Breast epithelium (tissue), 4 donors: ENCODE measurements at places on chromosomes 11 and 22.

DNA sequence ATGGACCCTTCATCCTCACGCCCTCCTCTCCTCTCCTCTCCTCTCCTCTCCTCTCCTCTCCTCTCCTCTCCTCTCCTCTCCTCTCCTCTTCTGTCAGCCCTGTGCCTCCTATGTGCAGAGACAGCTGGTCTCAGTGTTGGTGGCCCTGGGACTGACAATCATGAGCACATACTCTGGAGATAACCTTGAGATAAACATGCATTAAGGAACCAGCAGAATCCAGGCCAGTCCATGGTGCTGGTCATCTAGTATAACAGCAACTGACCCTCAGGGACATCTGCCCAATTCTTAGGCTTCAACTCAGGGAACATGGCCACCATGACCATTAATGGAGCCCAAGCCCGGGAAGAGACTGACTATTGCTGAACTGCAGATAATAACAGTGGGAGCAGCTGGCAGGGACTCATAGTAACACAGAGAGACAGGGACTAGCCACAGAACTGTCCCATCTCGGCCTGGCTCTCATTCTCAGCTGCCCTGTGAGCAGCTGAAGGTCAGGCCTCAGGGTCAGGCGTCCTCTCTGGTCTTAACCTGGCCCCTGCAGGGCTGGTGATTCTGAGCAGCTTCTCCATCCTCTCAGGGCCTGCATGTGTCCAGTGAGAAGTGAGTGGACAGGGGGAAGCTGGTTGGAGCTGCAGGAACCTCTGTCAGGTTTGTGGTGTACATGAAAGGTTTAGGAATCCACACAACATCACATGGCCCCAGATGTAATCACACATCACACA is 45.4 kb downstream of the GGTLC2 start:
- no peak for DNase-seq

GRCh38 chr11:112885744-112886433 is 75.3 kb upstream of the NCAM1 start:
- no peak for DNase-seq

DNA sequence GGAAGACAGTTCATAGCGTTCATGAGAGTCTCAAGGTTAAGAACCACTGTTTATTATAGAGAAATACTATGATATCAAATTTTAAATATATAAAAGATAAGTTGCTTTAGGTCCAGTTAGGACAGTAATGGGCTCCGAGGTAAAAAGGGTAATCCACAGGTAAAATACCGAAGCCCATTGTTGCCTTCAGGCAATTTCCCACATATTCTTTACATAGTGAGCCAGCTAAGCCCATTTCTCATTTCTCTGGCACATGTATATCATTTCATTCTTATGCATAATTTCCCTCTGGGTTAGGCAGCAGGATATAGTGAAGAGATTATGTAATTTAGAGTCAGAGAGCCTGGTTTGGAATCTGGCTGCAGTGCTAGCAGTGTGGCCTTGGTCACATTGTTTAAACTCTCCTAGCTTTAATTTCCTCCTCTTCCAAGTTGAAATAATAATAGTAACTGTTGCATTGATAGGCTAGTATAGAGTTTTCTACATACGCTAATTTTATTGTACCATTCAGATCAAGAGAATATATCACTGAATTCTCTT is 7.6 kb upstream of the POU2AF1 start:
- no peak for DNase-seq

DNA sequence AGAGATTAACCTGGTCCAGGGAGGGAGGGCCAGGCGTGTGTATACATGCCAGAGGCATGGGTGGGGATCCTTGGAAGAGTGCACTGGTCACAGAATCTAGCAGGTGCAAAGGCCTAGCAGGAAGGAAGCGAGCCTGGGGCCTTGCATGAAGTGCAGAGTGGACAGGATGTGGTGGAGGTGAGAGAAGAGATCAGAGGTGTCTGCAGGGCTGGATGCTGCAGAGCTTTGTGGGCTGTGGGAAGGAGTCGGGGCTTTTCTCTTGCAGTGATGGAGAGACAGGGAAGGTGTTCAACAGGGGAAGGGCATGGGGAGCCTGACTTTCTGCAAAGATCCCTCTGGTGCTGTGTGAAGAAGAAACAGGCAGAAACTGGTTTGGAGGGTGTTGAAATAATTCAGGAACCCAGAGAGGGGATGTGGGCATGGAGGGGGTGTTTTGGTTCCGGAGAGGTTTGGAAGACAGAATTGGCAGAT is 2.5 kb upstream of the TPST2 start:
- no peak for DNase-seq

GRCh38 chr11:77783025-77783424 is 37.5 kb downstream of the RSF1 start:
- no peak for DNase-seq

GRCh38 chr11:46555267-46556054 is 38.4 kb downstream of the AMBRA1 start:
- no peak for DNase-seq

GRCh38 chr11:30788849-30789248 is 202.7 kb upstream of the MPPED2 start:
- DNase-seq: no peak

- no peak for DNase-seq
These were observed 40.3 kb downstream of the ALX4 start for GRCh38 chr11:44269369-44270351.

DNA sequence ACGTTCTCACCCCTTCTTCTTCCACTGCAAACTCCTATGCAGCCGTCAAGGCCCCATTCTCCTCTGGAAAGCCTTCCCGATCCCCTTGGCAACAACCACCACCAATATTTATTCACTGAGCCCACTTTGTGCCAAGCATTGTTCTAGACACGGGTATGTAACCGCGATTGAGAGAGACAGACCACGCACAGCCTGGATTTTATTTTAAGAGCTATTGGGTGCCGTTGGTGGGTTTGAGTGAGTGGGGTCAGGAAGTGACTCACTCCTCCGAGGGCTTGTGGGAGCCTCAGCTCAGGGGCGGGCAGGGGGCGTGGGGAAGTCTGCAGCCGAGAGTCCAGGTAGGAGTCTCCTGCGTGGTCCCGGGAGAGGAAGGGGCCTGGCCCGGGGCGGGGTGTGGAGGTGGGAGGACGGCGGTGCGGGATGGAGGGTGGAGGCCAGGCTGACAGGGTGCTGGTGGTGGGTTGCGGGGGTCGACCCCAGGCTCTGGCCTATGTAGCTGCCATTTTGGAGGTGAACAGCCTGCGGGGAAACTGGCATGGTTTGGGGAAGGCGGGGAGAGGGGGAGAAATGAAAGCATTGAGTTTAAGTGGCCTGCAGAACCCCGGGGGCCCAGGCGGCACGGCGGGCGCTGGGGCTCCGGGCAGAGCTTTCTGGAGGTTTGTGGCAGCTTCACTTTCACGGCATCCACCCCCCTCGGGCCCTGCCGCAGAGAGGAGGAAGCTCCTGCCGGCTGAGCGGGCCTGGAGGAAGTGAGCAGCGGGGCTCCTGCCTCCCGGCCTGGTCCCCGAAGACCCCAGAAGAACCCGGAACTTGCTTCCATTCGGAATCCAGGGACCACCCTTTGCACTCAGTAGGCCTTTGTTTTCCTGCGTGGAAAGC is 547 bp downstream of the PARVG start:
- DNase-seq: no peak

DNA sequence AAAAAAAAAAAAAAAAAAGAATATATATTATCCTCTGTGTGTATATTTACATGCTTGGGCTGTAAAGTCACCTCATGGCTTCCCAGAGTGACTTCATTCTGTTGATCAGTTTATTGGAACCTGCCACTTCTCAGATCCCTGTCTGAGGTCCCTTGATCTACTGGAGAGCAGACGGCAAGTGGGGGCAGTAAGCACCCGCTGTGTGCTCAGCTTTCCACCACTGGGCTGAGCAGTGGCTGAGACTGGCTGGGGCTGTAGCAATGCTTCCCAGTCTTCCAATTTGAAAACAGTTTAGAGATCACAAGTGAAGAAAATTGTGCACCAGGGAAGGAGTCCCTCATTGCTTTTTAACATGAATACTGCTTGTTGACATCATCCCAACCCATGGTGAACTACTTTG is 6.9 kb upstream of the RBM4B start:
- no peak for DNase-seq

- DNase-seq: no peak
These were observed 48.9 kb downstream of the TNRC6B start for GRCh38 chr22:40226620-40227019.

GRCh38 chr11:70305501-70305900 is 35.0 kb downstream of the PPFIA1 start:
- DNase-seq: no peak

DNA sequence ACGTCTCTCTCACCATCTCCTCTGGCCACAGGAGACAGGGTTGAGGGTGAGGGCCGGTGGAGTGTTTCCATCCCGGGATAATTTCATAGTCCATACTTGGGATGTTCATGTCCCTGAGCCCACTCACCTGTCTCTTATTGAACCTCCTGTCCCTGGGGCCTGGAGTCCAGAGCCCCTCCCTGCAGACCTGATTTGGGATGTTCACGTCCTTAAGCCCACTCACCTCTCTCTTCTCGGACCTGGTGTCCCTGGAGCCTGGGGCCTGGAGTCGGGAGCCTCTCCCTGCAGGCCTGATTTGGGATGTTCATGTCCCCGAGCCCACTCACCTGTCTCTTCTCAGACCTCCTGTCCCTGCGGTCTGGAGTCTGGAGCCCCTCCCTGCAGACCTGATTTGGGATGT is 868.2 kb downstream of the BRD1 start:
- DNase-seq: no peak

- no peak for DNase-seq
These were observed 21.6 kb upstream of the ADORA2A start for GRCh38 chr22:24405631-24406321.

DNA sequence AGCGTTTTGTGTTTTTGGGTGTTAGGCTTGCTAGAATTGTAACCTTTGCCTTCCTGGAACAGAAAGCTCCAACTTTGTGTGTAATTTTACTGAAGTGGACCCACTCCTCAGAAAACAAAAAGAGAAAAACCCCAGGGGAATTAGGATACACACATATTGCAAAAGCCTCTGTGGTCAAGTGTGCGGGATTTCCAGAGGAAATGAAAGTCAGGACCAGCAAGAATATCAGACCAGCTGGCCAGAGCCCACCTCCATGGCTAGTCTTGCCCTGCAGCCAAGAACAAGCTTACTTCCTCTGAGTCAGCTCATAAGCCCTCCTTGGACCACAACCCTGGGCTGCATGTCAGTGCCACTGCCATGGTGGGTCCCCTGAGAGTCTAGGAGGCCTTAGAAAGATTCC is 37.0 kb upstream of the FTH1 start:
- no peak for DNase-seq

GRCh38 chr11:69388210-69388609 is 93.3 kb upstream of the LINC01488 start:
- no peak for DNase-seq

DNA sequence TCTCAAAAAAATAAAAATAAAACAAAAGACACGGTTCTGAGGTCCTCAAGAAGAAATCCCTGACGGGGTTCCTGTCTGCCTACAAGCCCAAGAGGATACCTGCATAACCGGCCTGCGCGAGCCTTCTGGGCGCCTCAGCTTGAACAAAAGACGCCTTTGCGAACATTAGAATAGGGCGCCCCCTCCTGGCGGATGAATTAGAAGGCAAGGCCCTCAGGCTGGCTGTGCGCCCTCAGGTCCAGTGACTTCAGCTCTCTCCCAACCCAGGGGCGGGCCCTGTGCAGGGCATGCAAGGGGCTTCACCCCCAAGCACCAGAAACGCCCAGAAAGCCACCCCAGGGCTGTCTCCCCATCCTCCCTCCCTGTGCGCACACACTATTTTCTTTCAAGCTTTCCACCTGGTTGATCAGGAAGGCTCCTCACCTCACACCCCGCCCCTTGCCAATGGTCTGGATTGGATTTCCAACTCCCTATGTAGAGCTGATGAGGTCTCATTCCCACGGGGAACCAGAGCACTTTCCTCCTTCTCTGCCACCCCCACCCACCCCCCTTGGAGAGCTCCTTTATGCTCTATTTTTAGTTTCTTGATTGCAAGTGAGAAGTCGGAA is 273.3 kb downstream of the BUD13 start:
- DNase-seq: no peak

DNA sequence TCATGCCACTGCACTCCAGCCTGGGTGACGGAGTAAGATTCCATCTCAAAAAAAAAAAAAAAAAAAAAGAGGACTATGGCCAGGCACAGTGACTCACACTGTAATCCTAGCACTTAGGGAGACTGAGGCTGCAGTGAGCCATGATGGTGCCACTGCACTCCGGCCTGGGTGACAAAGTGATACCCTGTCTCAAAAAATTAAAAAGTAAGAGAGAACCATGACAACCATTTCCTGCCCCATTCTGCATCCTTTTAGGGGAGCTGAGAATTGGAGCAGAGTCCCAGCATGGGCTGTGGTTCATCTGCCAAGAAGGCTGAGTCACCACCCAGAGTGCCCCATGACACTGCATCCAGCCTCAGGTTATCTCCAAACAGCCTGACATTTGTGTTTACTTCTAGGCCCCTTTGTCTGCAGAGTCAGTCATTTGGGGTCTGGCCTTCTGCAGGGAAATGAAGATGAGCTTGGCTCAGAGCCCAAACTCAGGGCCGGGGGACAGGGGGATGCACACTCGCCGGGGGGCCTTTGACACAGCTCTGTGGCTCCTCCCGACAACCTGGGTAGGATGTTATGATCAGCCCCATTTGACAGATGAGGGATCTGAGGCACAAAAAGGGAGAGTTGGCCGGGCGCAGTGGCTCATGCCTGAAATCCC is 4.7 kb downstream of the CSDC2 start:
- DNase-seq: no peak

- no peak for DNase-seq
These were observed 23.6 kb downstream of the ALX4 start for GRCh38 chr11:44286268-44286880.

DNA sequence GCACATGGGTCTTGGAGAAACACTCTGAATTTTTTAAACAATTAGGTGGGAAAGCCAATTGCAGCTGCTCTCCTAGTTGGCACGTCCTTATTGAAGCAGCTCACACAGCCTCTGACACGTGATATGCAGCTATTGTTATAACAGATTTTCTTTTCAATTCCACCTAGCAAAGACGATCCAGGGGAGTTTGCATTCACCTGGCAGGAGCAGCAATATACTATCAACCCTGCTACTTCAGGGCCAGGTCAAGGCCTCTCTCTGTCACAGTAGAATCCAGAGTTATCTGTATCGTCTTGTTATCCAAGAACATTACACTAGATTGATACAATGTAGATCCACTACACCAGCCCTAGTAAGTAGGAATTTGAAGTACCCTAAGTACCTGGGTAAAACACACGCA is 8.3 kb downstream of the KRTAP5-11 start:
- no peak for DNase-seq

DNA sequence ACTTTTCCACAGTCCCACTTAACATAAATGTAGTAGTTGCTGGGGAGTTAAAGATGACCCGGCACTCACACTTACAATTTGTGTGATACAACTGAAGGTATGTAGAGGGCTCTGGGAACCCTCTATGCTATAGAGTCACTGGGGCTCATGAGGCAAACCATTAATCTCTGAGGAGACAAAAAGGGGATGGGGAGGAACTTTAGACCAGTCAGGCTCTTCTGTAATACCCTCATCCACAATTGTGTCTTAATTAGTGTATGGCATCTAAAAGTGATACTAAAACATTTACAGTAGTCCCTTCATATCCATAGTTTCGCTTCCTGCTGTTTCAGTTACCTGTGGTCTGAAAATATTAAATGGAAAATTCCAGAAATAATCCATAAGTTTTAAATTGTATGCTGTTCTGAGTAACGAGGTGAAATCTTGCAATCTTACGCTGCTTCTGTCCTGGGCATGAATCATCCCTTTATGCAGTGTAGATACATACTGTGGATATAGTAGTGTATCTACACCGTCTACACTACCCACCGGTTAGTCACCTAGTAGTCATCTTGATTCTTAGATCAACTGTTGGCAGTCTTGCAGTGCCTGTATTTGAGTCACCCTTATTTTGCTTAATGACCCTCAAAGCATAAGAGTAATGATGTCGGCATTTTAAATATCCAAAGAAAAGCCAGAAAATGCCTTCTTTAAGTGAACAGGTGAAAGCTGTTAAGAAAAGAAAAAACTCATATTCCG is 12.2 kb downstream of the CBL start:
- DNase-seq: no peak
